ELR (cell line): ENCODE measurements at places on chromosomes 6 and 20.

DNA sequence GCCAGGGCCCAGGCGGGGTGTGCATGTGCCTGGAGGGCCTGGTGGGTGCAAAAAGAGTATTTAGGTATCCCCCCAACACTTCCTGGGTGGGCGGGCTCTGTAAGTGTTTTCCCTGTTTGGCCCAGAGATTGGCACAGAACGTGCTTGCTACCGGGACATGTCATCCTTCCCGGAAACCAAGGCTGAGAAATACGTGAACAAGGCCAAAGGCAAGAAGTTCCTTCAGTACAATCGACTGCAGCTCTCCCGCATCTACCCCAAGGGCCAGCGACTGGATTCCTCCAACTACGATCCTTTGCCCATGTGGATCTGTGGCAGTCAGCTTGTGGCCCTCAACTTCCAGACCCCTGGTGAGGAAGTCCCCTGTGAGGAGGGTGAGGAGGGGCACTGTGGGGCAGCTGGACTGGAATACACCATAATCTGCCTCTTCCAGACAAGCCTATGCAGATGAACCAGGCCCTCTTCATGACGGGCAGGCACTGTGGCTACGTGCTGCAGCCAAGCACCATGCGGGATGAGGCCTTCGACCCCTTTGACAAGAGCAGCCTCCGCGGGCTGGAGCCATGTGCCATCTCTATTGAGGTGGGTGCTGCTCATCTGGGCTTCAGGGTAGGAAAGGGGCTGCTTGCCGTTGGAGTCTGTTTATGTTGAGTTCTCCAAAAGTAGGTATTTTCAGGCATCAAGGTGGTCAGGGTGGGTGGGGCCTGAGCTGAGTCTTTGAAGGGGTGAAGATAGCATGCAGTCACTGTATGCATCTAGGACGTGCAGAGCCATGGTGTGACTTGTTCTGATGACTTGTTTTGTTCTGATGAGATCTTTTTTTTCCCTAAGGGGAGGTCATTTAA lies 35.2 kb downstream of the PLCG1 start:
- no peak for DNase-seq

- no peak for DNase-seq
Observed at GRCh38 chr6:40355532-40355931, 231.6 kb downstream of the LRFN2 start.

DNA sequence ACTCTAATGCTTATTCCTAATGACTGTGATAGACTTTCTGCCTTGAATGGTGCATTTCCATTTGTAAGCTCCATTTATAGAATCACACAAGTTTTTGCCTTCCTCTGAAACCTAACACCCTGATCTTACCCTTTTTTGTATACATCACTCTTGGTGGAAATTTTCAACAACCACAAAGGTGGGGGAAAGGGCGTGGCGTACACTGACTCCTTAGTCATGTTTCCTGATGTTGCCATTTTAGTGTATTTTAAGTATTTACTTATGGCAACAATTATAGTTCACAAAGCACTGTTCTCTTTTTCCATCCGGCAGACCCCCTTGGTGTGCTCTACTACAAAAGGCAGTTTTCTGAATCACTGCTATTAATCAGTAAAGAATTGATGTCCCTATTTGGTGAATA lies 92.0 kb downstream of the ATXN1 start:
- peak; percentile 77 for DNase-seq

DNA sequence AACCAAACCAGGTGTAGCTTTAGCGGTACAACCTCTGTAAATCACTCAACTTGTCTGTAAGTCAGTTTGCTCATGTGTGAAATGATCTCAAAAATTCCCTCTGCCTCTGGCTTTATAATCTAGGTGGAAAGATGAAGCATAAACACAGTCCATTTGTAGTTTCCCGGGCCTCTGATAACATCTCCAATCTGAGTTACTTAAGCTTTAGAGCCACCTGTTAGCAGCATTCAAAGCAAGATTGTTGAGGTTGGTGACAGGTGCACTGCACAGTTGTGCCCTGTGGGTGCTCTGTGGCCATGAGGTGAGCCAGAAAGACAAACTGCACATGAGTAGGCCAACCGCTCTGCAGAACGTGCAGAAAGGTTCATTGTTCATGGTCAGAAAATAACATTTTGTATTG lies 53.7 kb downstream of the MOCS1 start:
- no peak for DNase-seq

DNA sequence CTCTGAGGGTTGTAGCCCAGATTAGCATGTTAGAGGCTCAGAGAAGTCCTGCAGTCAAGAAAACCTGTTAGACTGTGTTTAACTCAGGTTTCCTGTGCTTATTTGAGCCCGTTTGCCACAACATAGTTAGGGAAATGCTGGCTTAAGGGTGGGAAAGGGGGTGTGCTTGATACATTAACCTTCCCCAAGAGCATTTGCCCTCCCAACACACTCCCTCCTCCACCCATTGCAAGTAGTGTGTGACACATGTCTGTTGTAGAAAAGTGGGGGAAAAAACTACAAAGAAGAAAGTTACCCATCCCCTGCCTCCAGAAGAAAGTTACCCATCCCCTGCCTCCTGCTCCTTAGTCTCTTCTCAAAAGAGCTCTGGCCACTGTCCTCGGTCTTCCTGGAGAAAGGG lies 36.8 kb upstream of the MRPS18A start:
- DNase-seq, result no peak

DNA sequence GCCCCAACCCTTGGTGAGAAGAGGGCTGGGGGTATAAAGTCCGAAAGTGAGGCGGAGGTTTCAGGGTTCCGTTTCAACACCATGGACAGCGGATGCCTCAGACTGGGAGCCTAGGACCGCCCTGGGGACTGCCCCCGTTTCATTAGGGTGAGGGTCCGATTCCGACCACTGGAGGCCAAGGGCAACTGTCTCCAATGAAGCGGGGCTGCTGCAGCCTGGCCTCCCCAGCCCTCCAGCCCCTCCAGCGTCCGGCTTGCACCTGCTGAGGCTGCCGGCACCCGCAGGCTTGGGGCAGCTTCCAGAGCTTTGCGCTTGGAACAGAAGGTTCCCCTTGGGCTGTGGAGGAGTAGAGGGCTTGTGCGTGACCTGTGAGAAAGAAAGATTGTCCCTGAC lies 39.9 kb downstream of the YTHDF1 start:
- no peak for DNase-seq

DNA sequence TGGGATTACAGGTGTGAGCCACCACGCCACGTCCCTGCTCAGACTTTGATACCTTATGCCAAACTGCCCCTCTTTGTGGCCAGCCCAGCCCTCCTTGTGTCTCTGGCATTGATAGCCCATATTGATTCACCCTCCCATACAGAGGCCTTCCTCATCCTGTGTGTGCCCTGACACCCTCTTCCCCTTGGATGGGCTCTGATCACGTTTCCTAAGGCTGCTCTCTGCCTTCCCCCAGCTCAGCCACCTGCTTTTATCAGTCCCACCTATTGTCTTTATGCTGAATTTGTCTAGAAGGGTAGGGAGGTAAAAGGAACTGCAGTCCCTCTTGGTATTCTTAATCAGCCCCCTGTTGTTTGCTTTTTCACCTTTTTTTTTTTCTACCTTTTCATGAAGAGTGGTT lies 95.9 kb downstream of the CDKAL1 start:
- no peak for DNase-seq

DNA sequence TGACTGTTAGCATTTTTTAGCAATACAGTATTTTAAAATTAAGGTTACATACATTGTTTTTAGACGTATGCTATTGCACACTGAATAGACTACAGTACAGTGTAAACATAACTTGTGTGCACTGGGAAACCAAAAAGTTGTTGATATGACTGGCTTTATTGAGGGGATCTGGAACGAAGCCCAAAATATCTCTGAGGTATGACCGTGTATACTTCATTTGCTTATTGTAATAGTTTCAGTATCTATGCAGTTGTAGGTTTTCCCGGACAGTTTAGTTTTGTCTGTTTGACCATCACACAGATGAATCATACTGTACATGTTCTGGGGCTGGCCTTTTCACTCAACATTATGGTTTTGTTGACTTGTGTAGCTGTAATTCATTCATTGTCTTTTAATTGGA lies 6.9 kb upstream of the ZBTB12 start:
- peak; percentile 77 for DNase-seq

DNA sequence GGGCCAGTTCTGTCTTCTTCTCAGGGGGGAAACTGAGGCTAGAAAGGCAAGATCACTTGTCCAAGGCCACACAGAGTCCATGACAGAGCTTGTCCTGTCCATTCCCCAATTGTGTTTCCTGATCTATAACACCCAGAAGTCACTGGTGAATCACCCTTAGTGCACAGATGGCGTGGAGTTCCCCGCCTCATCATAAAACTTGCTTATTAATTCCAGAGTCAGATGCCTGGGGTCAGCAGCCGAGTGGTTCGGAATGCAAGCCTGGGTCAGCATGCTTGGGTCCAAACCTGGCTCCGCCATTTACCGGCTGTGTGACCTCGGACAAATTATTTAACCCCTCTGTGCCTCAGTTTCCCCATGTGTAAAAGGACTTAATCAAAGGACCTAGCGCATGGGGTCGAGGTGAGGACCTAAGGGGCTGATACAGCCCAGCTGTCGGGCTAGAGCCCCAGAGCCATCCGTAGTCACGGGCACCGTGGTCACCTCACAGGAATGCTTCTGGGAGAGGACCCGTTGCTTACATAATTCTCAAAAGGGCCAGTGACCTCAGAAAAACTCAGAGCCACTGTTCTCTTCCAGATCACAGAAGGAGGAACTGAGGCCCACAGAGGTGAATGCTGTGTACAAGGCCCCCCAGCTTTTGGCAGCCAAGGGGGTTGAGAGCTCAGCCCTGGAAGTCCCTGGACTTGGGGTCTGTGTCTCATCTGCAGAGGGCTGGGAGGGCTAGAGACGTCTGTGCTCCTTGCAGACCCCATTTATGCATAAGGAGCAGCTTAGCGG lies 1.4 kb upstream of the ZBP1 start:
- peak; percentile 29 for DNase-seq

DNA sequence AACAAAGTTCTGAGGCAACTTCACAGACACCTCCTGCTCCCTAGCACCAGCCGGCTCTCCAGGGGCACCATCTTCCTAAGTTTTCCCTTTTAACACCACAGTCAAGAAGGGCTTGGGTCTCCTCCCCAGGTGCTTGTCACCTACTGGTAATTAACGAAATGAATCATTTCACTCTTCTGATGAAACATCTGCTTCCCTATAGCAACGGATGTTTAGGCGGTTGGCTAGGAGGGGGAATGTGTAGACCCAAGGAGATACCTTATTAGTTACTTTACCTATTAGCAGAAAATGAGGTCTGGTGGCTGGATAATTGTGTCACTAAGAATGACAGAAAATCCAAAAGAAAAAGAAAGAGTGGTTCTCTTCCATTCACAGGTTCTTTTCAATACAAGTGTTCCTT lies 46.3 kb upstream of the FABP7 start:
- DNase-seq, result no peak

DNA sequence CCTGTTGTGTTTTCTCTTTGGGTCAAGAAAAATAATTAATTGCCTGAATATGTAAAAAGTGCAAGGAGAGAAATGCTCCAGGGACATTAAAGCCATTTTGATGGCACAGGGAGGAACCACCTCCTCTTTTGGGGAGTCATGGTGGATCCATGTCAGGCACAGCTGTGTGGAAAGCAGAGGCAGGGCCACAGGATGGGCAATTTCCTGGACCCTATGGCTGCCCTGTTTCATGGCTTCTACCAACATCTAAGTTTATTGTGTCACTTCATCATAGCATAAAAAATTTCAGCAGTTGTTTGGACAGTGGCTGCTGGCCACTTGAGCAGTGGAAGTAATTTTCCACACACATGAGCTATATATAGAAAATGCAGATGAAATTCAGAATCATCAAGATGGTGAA lies 238.2 kb downstream of the SYNE1 start:
- no peak for DNase-seq

- no peak for DNase-seq
Observed at GRCh38 chr6:167045828-167046580, 46.8 kb downstream of the CEP43 start.

DNA sequence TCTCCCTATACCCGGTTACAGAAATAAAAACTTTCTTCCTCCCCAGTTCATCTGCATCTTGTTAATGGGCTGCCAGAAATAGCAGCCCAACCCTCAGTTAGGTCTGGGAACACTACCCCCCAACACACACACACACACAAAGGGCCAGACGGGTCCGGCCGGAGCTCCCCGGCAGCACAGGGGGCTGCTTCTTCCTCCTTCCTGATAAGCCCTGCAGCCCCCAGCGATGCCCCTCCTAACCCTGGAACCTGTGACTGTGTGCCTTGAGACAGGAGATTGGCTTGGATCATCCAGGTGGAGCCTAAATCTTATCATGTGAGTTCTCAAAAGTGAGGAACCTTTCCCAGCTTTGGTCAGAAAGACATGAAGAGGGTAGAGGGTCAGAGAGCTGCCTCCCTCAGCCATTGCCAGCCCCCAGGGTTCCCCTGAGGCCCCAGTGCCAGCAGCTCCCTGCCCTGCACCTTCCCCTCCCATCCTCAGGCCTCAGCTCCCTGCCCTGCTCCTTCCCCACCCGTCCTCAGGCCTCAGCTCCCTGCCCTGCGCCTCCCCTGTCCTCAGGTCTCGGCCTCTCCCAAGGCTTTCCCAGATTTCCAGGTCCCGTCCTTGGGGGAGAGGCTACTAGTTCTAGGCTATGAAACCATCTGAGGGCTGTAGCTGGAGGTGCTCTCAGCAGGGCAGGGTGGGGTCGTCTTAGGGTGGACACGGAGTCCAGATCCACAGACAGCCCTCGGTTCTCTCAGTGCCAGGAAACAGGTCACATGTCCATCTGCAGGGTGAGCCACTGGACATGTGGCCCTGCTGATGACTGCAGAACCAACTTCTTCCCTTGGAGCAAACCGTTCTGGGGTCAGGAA lies 34.5 kb upstream of the CST7 start:
- no peak for DNase-seq

DNA sequence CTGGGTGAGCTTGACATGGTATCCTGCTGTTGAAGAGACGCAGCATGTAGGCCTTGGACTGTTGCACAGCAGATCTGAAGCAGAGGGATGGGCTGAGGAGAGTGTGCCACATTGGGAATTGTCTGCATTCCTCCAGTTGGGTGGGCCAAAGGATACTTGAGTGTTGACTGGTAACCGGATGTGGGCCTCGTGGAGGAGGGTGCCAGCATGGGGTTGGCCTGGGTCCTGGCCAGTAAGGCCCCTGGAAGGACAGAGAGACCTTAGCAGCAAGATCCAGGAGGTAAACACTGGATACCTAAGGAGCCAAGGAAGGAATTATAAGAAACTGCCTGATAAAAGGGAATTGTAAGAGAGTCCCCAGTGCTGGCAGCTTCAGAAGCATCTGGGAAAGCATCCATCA lies 76.9 kb downstream of the FIG4 start:
- peak; percentile 55 for DNase-seq

GRCh38 chr20:62785393-62785792 lies 10.9 kb upstream of the MRGBP start:
- DNase-seq, result no peak

GRCh38 chr20:49768204-49769047 lies 44.2 kb upstream of the SLC9A8 start:
- DNase-seq, result peak; percentile 53
